ENCODE measurements at places on chromosomes 7 and 10.

- DNase-seq = no peak
Measured at GRCh38 chr7:114450431-114450830, 35.8 kb downstream of the FOXP2 start.

DNA sequence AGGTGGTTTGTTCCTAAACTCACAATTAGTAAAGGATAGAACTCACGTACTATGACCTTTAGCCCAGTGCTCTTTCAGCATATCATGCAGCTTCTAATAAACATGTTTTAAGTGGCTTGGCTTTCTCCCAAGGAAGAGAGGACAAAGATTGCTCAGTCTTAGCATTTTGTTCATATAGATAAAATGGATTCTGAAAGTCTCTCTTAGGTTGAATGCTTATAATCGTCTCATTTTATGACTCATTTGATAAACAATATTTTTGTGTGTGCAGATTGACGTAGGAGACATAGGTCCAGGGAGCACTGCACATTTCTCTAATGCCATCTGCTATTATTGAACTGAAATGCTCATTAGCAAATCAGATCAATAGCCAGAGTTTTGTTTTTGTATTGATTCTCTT lies 44.8 kb downstream of the GNAT3 start:
- DNase-seq = no peak

DNA sequence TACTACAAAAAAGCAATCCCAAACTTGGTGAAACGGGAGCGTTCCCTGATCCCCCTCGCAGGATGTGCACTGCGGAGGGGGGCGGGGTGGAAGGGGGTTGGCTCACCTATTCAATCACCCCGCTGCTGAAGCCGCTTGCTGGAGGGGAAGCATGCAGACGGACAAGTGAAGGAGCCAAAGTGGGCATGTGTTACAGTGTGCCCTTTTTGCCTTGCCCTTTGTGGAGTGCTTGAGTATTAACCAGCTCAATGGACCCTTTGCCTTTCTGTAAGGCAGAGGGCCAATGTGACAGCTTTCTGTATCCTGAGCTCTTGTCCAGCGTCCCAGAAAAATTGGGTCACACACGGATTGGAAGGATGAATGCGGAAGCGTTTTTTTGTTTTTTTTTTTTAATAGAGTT lies 348.9 kb upstream of the NPSR1 start:
- no peak for DNase-seq

- DNase-seq = no peak
Measured at GRCh38 chr10:114087255-114087654, 43.6 kb downstream of the ADRB1 start.

- no peak for DNase-seq
Measured at GRCh38 chr7:1144269-1144771, 15.7 kb downstream of the ZFAND2A start.

- DNase-seq = no peak
Measured at GRCh38 chr7:95441042-95441823, 6.4 kb upstream of the PON2 start.

- DNase-seq = no peak
Measured at GRCh38 chr7:128078309-128078708, 47.1 kb upstream of the LRRC4 start.

DNA sequence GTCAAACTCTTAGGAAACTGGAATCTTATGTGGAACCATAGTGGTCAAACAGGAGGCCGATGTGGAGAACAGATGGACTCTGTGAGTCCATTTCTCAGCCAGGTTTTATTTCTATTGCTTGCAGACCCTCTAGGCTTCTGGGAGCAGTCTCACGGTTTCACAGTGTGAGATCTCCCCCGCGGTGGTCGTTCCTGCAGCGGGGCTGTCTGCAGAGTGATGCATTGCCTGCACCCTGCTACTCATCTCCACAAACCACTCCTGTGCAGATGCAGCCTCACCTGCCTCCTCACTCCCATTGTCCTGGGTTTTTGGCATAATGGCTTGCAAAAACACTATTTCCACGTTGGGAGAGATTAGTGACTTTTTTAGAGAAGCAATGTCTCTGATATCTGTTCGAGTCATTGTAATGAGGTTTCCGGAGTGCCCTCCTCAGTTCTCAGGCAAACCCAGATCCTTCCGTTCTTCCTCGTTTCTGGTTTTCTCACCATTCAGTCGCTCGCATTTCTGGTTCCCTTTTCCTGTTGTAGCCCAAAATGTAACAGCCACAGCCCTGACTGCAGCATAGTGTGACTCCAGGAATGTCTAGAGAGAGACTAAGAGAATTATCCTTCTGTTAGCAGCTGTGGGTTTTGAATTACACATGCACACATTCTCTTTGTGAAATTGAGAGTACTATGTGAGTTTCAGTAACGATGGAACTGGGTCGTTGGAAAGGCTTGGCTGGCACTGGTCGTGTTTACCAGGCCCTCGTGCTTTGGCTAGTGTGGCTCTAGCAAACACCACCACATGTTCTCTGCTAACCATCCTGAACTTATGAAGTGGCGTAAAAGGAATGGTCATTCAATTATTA lies 30.2 kb downstream of the ACADSB start:
- DNase-seq = no peak

GRCh38 chr7:93115796-93116195 lies 2.0 kb downstream of the SAMD9 start:
- no peak for DNase-seq

- no peak for DNase-seq
Measured at GRCh38 chr7:7681936-7682329, 36.5 kb downstream of the RPA3 start.

DNA sequence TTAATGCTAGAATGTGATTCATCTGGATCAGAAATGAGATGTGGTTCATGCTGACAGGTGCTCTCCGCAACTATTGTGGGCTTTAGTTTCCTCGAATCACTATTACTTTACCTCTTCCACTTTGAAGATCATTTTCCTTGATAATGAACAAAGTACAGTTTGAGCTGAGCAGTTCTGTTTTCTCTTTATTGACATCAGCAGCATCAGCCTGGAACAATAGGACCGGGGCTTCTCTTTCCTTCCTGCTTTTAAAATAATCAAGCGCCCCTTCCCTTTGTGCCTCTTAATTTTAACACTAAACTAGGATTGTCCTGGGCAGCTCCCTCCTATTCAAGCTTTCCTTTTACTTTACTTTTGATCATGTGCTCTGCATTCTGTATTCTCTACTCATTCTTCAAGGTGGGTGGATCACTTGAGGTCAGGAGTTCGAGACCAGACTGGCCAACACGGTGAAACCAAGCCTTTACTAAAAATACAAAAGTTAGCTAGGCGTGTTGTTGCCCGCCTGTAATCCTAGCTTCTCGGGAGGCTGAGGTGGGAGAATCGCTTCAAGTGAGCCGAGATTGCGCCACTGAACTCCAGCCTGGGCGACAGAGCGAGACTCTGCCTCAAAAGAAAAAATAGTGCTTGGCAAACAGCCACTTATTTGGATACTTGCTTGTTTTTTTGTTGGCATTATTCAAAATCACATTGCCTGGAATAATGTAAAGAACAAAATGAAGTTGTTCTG lies 67.0 kb upstream of the RHEB start:
- DNase-seq = no peak

- DNase-seq = no peak
Measured at GRCh38 chr7:68958571-68958970, 639.7 kb upstream of the AUTS2 start.

GRCh38 chr7:16762177-16762576 lies 8.6 kb downstream of the TSPAN13 start:
- no peak for DNase-seq

DNA sequence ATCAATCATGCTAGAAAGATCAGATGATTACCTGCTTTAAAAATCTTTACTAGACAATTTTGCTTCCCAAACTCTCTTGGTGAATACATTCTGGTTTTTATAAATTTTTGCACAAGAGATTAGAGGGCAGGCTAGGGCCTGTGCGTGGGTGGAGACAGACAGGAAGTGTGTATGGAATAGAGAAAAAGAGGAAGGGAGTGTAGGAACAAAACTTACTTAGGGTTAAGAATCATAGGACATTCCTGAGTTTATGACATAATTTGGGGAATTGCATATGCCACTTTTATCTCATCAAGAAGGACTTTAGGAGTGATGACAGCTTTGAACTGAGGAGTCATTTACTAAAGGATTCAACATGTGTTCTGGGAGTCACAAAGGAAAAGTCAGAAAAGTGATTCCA lies 31.3 kb downstream of the LAMB1 start:
- DNase-seq = no peak

- DNase-seq = no peak
Measured at GRCh38 chr10:66629996-66630395, 295.8 kb upstream of the LRRTM3 start.

DNA sequence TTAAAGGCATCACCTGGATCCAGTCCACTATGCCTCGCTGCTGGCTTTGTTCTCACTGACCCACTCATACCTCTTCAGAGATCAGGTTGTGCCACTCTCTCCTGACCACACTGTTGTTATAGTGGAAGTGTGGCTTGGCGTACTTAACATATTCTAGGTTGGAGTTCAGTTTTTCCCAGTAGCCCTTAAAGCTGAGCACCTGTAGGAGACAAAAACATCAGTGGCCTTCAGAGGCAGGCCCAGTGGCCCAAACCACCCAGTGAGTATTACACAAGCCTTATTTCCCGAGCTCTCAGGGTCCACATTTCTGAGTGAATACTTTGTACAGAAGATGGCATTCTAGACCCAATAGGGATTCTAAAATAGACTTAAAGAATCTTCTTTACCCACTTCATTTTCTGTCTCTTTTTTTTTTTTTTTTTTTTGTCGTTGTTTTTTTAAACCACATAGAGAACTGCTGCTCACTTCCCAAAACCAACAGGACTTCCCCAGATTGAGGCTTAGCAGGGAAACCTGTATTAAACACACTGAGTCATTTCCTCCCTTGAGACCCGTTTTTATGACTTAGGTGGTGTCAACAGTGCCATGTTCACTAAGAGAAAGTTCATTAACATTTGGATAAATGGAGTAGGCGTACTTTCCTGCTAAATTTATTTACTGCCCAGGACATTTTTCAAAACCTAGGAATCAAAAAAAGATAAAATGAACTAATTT lies 85.8 kb downstream of the GSAP start:
- no peak for DNase-seq

GRCh38 chr10:93299195-93299594 lies 182.9 kb downstream of the MYOF start:
- no peak for DNase-seq

- no peak for DNase-seq
Measured at GRCh38 chr10:30535677-30536076, 93.9 kb downstream of the LYZL2 start.

- DNase-seq = no peak
Measured at GRCh38 chr7:96832092-96832662, 122.5 kb upstream of the SEM1 start.

DNA sequence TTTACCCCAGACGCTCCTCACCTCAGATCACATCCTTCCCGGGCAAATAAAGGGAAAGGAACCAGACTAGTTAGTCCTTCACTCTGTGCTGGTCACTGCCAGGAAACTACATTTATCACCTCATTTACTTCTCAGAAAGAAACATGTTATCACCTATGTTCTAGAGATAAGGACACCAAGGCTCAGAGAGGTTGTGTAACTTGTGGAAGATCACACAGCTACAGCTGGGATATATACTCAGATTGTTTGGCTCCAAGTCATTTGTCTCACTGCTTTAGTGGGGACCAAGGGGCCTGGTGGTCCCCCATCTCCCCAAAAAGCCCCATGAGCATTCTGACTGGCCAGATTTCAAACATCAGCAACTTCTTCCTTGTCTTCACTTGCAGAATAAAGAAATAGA lies 17.5 kb upstream of the BTBD16 start:
- no peak for DNase-seq

GRCh38 chr10:73887294-73888039 lies 13.1 kb upstream of the CAMK2G start:
- no peak for DNase-seq

DNA sequence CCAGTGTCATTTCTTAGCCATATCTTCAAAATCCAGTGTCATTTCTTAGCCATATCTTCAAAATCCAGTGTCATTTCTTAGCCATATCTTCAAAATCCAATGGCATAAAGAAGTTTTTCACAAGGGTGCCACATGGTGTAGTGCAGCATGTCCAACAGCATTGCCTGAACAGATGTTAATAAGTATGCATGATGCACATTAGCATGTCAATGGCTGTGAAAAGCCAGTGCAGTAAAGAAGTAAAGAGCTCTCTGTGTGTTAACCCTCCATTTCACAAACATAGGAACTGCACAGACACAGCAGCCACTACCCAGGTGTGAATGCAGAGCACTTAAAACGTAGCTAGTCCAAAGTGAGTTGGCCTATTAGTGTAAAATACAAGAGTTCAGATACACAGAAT lies 89.8 kb downstream of the GNAI1 start:
- no peak for DNase-seq

GRCh38 chr10:60718886-60719285 lies 59.4 kb upstream of the CDK1 start:
- DNase-seq = no peak

DNA sequence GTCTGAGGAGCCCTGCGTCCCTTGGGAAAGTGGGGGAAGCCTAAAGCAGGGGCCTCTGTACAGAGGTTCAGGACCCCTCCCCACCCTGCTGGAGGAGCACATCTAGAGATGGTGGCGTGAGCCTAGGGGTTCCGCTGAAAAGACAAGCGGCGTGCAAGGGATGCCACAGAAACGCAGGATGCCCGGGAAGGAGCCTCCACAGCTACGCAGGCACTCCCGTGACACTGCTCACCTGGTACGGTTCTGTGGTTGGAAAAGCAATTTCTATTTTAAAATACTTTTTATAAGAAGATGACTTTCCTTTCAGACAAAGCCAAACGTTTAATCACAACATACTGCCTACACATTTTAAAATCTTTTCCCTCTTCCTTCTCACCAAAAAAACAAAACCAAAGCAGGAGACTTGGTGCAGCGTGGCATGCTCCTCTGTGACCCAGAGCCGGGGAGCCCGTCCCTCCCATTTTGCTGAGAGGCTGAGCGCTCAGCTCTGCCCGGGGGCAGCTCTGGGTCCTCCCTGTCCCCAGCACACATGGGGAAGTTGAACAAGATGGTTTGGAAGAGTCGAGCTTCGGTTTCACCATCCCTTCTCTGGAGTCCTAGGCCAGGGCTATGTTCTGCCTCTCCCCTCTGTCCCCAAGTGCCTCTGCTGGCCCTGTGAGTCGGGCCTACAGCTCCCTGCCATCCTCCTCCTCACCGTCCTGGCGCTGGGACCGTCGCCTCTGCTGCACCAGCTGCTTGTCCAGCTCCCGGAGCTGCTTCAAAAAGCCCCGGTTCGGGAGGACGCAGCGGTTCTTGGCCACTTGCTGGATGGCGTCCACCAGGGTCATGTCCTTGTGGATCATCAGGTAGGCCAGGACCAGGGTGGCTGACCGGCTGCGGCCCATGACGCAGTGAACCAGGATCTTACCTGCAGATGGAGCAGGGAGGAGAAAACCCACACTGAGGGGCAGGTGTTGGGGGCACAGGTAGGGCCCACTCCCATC lies 74.0 kb upstream of the SAMD8 start:
- no peak for DNase-seq

DNA sequence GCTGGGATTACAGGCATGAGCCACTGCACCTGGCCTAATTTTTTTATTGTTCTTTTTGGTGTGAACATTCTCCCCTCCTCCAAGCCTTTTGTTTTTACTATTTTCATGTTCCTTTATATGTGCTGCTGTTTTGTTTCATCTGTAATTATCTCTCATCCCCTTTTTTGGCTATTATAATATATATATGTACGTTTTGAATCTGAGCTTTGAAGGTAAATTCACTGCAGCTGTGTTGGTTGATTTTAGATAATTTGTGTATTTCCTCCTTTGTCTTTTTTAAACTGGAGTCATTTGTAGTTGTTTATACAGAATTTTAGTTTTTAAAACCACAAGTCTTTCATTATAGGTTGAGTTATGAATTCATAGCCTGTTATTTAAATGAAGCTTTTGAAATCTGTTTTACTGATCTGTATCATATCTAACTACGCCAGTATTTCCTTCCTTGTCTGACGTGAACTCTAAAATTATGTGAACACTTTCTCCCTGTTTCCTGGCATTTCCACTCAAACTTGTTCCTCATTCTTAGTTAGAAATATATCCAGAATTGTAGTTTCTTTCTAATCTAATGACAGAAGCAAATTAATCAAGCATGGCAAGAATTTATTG lies 54.9 kb downstream of the PTEN start:
- DNase-seq = no peak

All from esophagus squamous epithelium (tissue), 5 donors.